ENCODE measurements at places on chromosomes 7 and 10.

- no peak for DNase-seq
Observed at GRCh38 chr7:39656415-39656814, 33.0 kb downstream of the RALA start.

GRCh38 chr10:101393378-101393777, 39.4 kb downstream of the BTRC start:
- no peak for DNase-seq

GRCh38 chr7:137441451-137441850, 97.9 kb upstream of the PTN start:
- no peak for DNase-seq

DNA sequence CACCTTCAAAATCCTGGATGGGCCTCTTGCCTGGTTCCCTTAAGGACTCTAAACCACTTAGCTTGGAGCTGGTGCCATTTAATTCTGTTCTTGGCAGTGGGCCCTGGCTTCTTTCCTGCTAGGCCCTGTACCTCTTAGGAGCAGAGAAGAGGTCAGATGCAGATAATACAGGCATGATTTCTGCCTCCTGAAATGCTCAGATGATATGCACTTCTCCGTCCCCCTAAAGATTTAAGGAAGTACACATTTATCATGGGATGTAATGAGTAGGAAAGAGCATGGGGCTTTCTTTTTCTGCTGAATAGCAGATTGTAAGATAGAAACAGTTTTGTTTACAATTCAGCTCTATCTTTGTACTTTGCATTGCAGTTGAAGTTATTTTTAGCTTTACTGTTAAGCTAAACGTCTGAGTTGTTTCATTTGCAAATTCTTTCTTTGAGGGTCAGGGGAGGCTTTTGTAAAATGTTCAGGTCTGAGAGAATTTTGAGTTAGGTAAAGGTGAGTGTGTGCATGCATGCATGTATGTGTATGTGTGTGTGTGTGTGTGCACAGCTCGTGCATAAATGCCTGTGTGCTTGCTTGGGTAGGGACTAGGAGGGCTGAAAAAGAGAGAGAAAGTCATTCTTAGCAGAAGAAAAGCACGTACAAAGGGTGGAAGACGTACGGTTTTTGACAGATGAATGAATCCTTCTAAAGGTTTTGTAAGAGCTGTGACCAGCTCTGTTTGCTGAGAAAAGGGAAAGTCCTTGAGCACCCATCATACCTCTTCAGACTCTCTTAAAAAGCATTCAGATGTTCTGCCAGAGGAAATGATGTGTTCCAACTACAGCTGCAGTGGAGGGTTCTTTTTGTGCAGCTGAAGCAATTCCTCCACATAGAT, 364.2 kb downstream of the AUTS2 start:
- no peak for DNase-seq

DNA sequence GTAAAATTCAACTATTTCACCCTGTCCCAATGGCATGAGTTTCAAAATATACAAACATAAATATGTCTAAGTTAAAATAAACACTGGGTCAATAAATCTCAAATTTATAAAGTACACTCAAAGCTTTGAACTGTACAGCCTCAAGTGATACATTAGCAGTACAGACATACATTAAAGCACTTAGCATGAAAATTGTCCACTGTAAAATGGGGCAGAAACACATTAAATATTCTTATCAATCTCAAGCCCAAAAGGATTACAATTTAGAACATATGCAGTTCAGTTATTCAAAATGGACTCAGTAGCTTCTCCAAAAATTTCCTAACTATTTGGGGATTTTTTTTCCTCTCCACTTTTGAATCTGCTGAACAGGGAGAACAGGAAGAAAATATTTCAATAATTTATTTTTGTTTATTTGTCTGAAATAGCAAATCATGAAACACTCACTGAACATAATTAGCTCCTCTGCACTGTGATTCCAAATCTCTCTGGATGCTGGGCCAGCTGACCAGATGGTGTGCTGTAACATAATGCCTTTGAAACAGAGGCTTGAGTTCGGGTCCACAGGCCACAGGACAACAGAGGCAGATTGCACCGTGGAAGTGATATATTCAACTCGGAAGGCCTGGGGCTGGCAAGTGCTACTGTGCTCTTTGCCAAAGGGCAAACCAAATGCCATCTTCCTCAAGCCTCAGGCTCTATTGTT, 248.9 kb upstream of the LRRN3 start:
- DNase-seq = no peak

DNA sequence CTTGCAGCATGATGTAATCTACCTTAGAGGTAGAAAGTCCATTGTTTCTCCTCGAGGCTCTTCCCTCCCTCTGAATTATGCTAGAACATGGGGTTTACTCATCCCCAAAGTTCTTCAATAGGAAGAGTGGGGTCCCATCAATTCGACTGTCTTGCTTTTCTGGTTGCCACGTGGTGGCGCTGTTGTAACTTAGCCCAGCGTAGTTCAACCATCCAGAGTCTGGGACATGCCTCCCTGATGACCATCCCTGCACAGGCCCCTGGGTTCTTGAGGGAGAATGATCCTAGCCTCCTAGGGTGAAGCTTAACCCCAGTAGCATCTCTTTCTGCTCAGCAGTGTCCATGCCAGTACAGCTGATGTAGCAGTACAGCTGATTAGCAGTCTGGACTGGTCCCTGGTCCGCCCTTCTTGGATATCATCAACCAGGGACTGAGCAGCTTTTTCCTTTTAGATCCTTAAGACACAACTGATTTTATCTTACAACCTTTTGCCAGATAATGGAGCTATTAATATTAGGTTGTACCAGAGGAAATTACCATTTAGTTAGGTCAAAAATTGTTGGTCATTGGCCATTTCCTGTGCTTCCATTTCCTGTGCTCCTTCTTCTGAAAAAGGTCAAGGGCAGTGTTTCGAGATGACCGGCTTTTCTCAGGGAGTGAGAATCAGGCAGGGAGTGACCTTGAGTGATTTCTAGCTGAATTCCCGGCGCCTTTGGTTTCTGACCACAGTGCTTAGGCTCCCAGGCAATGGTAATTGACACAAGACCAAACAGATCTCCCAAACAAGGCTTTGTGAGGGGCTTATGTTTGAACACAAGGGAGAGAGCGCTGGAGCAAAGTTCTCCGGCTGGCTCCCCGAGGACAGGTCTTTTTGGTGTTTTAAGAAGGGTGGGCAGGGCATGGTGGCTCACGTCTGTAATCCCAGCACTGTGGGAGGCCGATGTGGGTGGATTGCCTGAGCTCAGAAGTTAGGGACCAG, 65.4 kb downstream of the TACC2 start:
- DNase-seq = no peak

GRCh38 chr10:74189999-74190421, 39.0 kb downstream of the ADK start:
- no peak for DNase-seq

DNA sequence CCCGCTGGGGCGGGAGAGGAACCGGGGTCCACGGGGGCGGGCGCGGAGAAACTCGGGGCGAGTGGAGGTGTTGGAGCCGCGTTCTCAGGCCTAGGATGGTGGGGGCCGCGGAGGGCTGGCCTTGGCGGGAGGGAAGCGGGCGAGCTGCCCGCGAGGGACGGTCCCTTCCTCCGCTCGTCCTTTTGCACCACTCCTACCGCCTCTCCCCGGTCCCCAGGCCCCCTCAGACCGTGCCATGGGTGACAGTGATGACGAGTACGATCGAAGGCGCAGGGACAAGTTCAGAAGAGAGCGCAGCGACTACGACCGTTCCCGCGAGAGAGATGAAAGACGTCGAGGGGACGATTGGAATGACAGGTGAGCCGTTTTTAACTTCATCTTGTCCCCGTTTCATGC, 451 bp downstream of the SRRT start:
- DNase-seq = no peak

- no peak for DNase-seq
Observed at GRCh38 chr10:128511284-128511683, 385.1 kb upstream of the MKI67 start.

DNA sequence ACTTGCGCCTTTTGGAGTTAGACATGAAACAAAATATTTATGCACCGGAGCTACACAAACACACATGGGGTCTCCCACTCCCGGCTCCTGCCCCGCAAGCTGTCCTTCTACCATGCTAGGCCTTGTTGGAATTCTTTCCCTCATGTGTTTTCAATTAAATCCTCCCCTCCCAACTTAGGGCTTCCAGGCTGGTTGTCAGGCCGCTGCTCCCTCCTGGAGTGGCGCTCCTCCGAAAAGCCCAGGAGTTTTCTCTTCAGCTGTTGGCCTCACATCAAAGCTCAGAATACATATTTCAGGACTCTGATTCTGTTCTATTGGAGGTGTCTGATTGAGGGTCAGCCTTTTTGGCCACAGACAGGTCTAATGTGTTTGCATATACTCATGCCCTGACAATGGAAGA, 113.3 kb downstream of the FANK1 start:
- DNase-seq = no peak

DNA sequence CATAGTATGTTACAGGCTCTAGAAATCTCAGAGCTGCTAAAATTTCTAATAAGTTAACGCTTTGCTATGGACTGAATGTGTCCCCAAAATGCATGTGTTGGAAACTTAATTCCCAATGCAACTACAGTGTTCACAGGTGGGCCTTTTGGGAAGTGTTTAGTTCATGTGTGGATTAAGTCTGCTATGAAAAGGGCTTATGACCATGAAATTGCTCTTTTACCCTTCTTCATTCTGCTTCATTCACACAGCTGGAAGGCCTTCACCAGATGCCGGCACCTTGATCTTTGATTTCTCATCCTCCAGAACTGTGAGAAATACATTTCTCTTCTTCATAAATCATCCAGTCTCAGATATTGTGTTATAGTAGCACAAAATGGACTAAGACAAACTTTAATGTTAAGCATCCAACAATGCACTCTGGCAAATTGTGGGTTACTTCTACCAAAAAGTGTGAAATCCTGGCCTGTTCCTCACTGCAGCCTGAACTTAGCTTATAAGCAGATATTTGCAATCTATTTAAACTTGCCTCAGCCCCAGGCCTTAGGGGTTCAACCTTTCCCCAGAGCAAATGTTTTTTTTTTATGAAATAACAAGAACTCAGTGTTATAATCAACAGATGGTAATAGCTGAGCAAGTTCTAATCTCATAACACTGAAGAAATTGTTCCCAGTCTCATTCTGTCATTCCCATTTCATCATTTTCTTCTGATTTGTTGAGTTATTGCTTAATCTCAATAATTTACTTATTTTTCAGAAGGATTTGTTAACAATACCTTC, 523.6 kb downstream of the KIF20B start:
- no peak for DNase-seq

GRCh38 chr10:132685101-132685891, 100.7 kb downstream of the NKX6-2 start:
- DNase-seq = no peak

GRCh38 chr7:157996359-157997079, 591.1 kb downstream of the PTPRN2 start:
- DNase-seq = no peak

- no peak for DNase-seq
Observed at GRCh38 chr7:20352573-20353306, 22.0 kb downstream of the ITGB8 start.

DNA sequence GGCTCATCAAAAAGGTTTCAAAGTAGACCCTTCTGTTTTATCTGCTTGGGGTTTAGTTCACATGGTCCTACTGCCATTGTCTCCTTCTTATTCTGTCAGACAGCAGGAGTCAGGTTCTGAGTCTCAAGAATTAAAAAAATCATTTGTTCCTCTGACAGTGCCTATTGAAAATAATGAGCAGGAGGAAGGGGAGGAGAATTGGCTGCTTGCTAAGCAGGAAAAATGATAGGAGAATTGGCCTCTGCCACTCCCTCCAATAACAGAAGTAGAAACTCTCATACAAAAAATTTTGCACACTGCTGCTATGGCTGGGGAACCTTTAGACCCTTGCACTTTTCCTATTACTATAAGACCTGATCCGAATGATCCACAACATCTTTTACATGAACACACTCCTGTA, 35.7 kb downstream of the OR13A1 start:
- no peak for DNase-seq

- DNase-seq = no peak
Observed at GRCh38 chr10:120424198-120424464, 32.9 kb upstream of the PLPP4 start.

GRCh38 chr10:63429281-63429680, 36.5 kb downstream of the JMJD1C start:
- no peak for DNase-seq

GRCh38 chr10:103757531-103758293, 97.7 kb downstream of the SH3PXD2A start:
- no peak for DNase-seq

DNA sequence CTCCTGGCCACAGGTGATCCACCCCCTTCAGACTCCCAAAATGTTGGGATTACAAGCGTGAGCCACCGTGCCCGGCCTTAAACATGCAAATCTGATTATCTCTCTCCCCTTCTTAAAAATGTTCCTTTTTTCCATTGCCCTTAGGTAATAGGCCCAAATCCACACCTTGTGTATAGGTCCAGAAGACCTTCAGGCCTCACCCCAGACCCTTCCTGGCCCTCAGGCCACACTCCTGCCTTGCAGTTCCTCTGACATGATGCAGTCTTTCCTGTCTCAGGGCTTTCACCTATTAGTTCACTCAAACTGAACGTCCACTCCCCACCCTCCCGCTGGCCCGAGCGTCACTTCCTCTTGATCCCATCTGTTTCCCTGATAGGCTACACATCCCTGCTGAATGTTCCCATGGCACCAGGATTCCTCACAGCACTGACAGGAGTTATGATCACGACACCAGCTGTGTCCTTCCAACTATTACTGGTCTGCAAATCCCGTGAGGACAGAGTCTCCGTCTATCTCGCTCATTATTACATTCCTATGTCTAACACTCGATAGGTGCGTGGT, 46.4 kb downstream of the DENND2A start:
- DNase-seq = no peak

DNA sequence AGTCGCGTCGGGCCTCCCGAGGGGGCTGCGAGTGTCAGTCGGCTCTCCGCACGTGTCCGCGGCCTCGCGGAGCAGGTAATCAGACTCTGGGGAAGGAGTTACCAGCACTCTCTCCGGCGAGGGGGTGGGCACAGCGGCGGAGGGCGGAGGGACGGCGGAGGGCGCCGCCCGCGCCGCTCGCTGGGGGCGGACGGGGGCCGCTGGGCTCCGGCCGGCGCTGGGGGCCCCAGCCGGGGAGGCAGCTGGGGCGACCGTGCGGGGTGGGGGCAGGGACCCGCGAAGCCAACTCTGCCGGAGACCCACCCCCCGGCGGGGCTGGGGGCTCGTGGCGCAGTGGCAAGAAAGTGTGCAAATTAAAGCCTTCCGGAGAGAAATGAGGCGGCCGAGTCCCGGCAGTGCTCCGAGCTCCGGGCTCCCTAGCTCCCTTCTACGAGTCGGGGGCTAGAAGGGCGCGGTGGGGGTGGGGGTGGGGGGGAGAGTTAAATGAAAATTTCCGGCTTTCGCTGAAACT, at the start of gene CDK6:
Gene CDK6 (minus strand): TSS at position 85 of the 511 bp plus-strand sequence. CDS start 3,250 bp downstream, outside the sequence.
- no peak for DNase-seq

DNA sequence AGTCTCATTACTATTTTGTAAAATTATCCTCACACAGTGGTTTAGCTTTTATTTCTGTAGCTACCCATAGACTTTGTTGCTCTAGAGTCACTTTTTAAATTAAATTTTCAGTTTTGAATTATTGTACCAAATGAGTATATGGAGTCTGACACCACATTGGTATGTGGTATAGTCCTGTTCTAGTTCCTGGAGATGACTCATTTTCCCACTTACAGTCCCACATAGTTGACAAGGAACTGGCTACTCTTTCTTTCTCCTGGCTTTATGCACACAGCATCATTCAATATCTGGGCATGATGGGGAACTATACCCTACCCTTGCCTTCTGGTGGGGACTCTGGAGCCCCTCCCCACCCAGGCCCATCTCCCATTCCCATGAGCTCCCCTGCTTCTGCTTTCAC, 92.6 kb upstream of the RAB11FIP2 start:
- no peak for DNase-seq

GRCh38 chr10:118911363-118911762, 118.2 kb upstream of the NANOS1 start:
- no peak for DNase-seq
